ENCODE measurements at places on chromosomes 1 and 21.

DNA sequence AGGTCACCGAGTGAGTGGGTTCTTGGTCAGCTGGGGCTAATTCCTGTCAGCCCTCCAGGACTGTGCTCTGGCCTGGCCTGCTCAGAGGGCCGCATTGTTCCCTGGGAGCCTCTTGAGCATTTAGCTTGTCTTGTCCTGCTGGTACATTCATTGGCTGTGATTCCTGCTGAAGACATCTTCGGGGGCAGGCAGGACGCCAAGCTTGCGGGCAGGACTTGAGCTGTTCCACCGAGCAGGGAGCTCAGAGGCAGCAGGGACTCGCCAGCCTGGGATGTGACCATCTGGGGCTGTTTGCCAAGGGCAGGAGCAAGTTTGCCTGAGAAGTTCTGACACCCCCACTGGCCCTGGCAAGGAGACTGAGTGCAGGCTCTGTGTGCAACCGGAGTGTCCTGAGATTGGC, 7.0 kb upstream of the SLC26A9 start:
- DNase-seq: no peak

DNA sequence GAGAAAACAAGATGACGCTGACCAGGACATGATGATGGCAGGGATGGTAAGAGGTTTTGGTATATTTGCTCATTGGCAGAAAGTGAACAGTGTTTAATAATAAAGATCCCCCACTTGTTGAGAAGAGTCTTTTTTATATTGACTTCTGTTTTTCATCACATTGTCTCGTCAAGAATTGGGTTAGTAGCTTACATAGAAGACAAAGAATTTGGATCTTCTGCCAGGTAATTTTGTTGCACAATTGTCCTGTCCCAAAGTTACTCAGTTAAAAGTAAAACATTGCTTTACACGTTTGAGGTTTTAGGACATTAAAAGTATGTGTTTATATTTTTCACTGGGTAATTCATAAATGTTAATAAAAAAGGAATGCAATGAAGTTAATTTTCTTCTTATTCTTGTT, 48.3 kb upstream of the LAMC2 start:
- no peak for DNase-seq

DNA sequence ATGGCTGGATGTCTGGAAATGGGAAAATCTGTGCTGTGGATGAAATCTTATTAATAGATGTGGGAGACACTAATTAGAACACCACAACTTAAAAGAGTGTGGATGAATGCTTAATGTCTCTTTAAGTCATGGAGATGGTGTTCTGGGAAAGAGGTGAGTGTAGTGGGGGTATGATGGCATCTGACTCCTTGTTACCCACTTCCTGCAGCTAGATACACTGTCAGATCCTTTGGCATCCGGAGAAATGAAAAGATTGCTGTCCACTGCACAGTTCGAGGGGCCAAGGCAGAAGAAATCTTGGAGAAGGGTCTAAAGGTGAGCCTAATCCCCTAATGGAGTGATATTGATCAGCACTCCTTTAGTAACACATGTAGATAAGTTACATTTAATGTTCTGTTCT, 2.0 kb downstream of the RPL11 start:
- no peak for DNase-seq

DNA sequence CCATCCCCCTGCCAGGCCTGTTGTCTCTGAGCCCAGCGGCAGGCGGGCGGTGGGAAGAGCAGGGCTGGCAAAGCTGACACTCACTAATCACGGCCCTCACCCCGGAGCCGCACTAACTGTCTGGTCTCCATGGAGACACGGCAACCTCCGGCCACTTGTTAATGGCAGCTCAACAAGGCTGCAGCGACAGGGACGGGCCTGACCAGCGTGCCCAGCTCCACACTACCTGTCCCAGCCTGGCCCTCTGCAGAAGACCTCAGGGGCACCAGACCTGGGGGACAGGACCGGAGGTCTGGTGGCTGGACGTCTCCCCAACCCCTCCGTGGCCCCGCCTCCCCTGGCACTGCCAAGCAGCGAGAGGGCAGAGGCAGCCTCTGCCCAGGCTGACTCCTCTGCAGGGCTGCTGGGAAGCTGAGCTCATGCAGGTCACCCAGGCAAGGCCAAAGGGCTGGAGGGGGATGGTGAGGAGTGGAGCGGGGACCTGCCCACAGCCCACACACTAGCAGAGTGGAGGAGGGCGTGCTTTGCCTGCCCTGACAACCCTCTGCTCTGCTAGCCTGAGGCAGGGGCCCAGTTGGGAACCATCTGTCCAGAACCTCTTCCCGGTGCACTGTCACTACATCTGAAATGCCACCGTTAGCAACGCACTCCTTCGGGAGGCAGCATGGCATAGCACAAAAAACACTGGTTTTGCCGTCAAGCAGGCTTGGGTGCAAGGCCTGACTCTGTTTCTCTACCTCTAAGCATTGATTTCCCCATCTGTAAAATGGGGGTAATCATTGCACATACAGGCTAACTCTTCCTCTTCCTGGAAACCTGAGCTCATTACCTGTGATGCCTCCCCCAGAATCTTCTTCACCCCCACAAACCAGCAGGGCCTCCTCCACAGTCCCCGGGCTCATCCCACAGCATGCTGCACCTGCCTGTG, 29.6 kb upstream of the WASF2 start:
- no peak for DNase-seq

GRCh38 chr1:38991638-38992411, 749 bp downstream of the AKIRIN1 start:
- DNase-seq: peak; percentile 42

Measured in HEK293T (cell line).